ENCODE measurements at places on chromosomes 6 and 20. TPM values are rescaled to one million over a fixed set of nuclear protein-coding genes. Genes with fewer than 3 reads are reported as not detected.

PPP1R11 gene
- total RNA-seq: 34.3 TPM

THEMIS gene
- not detected for total RNA-seq

NOX3 gene
- not detected for total RNA-seq

CPXM1 gene
- 0.97 TPM for total RNA-seq

LY6G5B gene
- total RNA-seq: 1.1 TPM

PRND gene
- 0.81 TPM for total RNA-seq

LAMP5 gene
- not detected for total RNA-seq

MDFI gene
- 13.7 TPM for total RNA-seq

MCM8 gene
- 4.7 TPM for total RNA-seq

BPIFB4 gene
- not detected for total RNA-seq

CCN5 gene
- total RNA-seq: 5.8 TPM

COL21A1 gene
- total RNA-seq: 31.8 TPM

RFX6 gene
- not detected for total RNA-seq

LY6G6F gene
- not detected for total RNA-seq

VEGFA gene
- 219 TPM for total RNA-seq

DEFB124 gene
- total RNA-seq: not detected

SALL4 gene
- total RNA-seq: not detected
